Effector memory CD4-positive, alpha-beta T cell (primary cell): ENCODE measurements at places on chromosomes 4 and X.

- no peak overlapping the region for H3K4me3 ChIP-seq
- H3K27me3 ChIP-seq, result no peaks in the 10 kb centered on the region
- DNase-seq, result no peak
- H3K4me1 ChIP-seq, result no peaks in the 10 kb centered on the region
- H3K27ac ChIP-seq, result no peak overlapping the region
- H3K36me3 ChIP-seq, result no peaks in the 10 kb centered on the region
Observed at GRCh38 chrX:132171478-132171877, 43.7 kb upstream of the FRMD7 start.

DNA sequence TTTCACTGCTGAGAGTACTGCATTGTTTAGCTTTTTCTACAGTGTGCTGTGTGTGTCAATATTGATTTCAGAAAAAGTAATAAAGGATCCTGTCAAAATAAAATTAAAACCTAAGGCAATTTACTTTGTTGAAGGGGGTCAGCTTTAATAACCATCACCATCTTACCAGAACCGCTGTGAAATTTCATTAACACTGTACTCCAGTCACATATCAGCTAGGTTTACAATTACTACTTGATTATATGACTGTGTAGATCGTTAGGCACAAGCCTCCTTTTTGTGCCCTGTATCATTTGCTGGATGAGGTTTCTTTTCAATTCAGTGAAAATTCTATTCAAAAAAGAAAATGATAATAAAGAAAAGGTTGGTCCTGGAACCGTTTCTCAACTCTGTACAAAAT, 917.2 kb downstream of the CENPC start:
- H3K4me3 ChIP-seq, result no peak overlapping the region
- DNase-seq, result no peak
- no peaks in the 10 kb centered on the region for H3K36me3 ChIP-seq

DNA sequence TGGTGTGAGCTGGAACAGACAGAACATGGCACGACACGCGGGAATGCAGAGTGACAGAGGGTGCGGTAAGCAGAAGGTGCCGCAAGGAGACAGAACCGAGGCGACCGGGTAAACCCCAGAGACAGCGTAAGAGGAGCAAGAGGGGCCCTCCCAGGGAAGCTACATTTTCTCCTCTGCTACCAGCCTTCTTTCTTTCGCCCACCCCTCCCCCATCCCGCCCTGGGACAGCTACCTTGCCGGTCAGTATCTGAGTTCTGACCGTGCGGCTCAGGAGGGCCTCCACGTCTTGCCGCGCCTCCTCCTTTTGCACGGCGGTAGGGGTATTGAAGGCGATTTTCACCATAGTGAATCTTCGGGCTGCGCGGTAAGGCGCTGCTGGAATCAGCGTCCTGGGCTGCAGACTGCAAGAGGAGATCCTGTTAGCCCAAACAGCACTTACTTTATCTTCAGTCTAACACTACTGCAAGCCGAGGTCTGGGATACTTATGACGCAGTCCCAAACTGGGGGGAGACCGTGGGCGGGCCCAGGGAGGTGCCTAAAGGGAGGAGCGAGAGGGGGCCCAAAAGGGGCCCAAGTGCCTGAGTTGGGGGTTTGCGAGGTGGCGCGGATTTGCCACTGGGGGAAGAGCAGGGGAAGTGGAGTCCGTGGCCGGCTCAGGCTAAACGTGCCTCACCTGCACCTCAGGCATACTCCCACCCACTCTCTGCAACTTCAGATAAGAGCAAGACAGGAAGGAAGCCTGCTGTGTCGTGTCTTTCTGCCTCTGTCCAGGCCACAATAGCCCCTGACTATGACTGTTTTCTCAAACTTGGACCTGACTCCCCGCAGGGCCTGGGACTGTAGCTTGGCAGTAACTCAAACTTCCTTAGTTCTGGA, at the start of gene ITM2A:
Gene ITM2A (minus strand): TSS at position 462 of the 877 bp plus-strand sequence. CDS start 119 bp downstream, at position 343.
- peak; percentile 52 for DNase-seq
- no peaks in the 10 kb centered on the region for H3K27me3 ChIP-seq
- peaks cover 2% of the 10 kb centered on the region for H3K4me1 ChIP-seq
- H3K27ac ChIP-seq, result peak within 1 kb of the TSS; percentile 96
- H3K4me3 ChIP-seq, result peak within 1 kb of the TSS; percentile 75

DNA sequence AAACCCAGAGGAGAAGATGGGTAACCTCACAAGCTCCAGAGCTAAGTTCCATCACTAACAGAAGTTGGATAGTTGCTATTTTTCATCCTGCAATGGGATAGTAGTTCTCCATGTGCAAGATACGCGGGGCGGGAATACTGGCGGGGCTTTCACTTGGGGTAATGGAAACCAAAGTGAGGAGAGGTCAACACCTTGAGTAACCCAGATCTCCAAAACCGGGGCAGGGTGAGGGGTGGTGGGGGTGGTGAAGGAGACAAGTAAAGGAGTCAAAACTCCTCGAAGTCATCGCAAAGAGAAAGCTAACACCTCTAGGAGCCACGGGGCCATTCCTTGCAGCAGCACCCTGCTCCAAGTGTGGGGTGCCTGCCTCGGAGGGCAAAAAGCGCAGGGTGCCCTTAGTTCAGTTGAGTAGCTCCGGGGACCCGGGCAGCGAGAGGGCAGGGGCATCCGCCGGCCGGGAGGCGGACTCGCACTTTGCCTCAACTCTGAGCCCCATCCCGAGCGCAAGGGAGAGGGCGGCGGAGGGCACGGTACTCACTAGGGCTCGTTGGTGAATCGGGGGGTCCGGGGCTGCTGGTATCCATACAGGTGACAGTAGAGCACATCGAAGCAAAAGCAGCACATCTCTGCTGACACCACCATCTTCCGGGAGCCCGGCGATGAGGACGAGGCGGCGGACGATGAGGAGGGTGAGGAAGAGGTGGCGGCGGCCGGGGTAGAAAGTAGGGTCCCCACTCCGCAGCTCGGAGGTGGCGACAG, 645 bp downstream of the AMMECR1 start:
- H3K36me3 ChIP-seq, result no peaks in the 10 kb centered on the region
- H3K4me1 ChIP-seq, result peaks cover 5% of the 10 kb centered on the region
- H3K27me3 ChIP-seq, result no peaks in the 10 kb centered on the region

GRCh38 chrX:30248854-30249253, 1.9 kb downstream of the MAGEB1 start:
- H3K36me3 ChIP-seq, result no peaks in the 10 kb centered on the region
- H3K4me1 ChIP-seq, result no peaks in the 10 kb centered on the region
- no peak overlapping the region for H3K4me3 ChIP-seq
- no peaks in the 10 kb centered on the region for H3K27me3 ChIP-seq

- peak overlapping the region; percentile 70 for H3K4me3 ChIP-seq
- H3K36me3 ChIP-seq, result no peaks in the 10 kb centered on the region
- peak overlapping the region; percentile 85 for H3K27ac ChIP-seq
- DNase-seq, result peak; percentile 20
Observed at GRCh38 chr4:185202984-185203485, 765 bp downstream of the CFAP97 start.

DNA sequence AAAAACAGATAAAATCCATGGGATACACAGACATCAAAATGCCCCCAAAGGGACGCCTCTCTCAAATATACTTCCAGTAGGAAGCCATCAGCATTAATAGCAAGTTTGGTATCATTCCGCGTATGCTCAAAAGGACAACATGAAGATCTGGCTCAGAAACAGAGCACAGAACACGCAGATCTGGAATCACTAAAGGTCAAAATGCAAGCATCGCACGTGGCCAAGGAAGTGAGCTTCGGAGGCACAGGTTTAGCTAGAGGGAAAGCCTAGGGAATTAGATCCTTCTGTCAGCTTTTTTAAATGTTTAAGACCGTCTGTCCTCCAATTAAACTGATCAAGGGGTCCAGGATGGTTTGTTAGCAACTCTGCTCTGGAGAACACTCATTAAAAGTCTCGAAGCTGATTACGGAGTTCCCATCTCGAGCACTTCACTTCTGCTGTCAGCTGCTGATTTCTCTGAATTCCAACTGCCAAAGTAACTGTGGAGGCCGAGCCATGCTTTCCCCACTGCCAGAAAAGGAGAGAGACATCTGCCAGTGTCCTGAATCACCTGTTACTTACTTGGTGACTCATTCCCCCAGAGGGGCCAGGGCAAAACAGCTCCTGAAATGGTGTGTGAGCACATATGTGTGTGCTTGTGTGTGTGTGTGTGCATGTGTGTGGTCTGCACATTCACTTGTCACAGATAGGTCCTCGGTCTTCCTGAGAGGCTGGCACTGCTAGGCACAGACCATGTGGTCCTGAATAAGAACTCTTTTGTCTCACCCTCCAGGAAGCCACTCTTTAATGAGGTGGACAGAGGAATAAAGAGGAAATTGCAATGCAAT, 177.7 kb upstream of the PPARGC1A start:
- no peak overlapping the region for H3K4me3 ChIP-seq
- H3K4me1 ChIP-seq, result no peaks in the 10 kb centered on the region
- no peak for DNase-seq
- no peaks in the 10 kb centered on the region for H3K36me3 ChIP-seq
- H3K27me3 ChIP-seq, result no peaks in the 10 kb centered on the region

- no peaks in the 10 kb centered on the region for H3K36me3 ChIP-seq
- no peaks in the 10 kb centered on the region for H3K27me3 ChIP-seq
- no peak overlapping the region for H3K4me3 ChIP-seq
- H3K4me1 ChIP-seq, result no peaks in the 10 kb centered on the region
Observed at GRCh38 chr4:107619066-107619465, 101.0 kb downstream of the PAPSS1 start.

DNA sequence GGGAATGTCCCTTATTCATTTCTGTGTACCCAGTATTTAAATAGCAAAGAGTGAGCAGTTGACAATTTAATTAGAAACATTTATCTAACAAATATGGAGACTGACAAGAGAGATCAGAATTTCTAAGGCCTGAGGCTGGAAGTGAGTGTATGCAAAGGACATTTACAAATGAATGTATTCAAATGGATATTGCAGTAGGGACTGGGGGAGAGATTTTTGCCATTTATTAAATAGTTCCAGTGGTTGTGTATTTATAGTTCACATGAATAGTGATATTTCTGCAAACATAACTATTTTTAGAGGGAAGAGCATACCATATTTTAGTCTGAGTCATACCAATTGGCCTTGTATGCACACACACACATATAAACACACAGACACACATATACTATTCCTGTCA, 592.4 kb downstream of the GLUD2 start:
- H3K4me3 ChIP-seq, result no peak overlapping the region
- H3K27ac ChIP-seq, result no peak overlapping the region
- H3K36me3 ChIP-seq, result no peaks in the 10 kb centered on the region
- no peaks in the 10 kb centered on the region for H3K27me3 ChIP-seq
- no peak for DNase-seq

DNA sequence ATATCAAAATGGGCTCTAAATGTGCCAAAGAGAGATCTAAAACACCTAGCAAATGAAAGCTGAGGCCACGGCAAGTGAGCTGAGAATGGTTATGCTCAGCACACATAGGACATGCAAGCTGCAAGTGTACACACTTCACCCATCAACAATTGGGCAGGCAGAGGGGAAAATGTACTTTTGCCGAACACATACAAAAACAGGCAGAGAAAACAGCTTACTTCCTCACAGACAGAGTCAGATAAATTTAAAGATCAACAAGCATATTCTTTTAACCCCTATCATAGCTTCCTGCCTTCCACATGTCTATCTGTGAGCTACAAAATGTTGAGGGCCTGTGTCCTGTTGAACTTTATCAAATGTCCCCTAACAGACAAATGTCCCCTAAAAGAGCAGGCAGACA, 60.3 kb downstream of the SH3KBP1 start:
- H3K27ac ChIP-seq, result peak overlapping the region; percentile 22
- peaks cover 7% of the 10 kb centered on the region for H3K4me1 ChIP-seq
- H3K4me3 ChIP-seq, result no peak overlapping the region
- no peaks in the 10 kb centered on the region for H3K36me3 ChIP-seq
- H3K27me3 ChIP-seq, result no peaks in the 10 kb centered on the region
